ENCODE measurements at places on chromosomes 2 and 18. TPM values are rescaled to one million over a fixed set of nuclear protein-coding genes. Genes with fewer than 3 reads are reported as not detected.

The L3MBTL4 gene
- total RNA-seq = 1.0 TPM

The WDFY1 gene
- 111 TPM for total RNA-seq

DNA sequence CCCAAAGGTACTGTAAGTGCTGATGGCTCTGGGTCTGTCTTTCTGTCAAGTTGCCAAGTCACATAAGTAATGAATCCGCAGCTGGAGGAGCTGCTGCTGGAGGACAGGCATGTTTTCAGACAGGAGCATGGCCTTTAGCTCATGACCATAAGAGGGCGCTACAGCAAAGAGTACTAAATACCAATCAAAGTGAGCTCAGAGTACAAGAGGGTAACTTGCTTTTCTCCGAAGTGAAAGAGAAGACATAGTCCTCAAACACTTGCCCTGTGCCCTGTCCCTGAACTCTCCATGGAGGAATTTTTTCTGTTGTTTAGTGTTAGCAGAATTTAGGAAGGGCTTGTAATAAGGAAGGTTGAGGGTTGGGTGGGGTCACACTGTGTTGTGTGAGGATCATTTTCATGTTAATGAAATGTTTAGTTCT is 58.0 kb upstream of the EML6 start:
- peak; percentile 66 for DNase-seq

The TLX2 gene
- total RNA-seq = not detected

DNA sequence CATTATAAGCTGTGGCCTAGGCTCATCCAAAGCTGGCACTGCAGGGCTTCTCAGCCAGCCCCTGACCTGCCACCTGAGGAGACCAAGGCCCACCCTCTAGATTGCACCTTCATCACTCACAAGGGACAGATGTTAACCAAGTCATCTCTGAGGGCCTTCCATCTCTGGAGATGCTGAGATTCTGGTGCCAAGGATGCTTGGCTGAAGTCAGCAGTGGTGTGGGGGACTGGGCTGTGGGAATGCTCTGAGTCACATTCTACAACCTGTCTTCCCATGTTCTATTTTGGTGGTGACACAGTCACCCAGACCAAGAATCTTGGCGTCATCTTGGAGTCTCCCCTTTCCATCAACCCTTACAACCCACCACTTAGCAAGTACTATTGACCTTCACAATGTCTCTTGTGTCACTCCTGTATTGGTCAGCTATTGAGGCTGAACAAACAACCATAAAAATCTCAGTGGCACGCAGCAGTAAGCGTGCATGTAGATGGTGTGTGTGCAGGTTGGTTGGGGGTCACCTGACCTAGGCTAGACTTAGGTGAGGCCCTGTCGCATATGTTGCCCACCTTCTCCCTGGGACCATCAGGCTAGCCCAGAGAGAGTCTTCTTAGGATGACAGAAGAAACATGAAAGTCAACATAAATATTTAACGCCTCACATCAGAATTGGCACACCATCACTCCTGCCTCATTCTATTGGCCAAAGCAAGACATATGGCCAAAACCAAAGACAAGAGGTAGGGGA is 135.0 kb downstream of the SMAD7 start:
- no peak for DNase-seq

The XDH gene
- total RNA-seq = 6.1 TPM

The ABCG5 gene
- total RNA-seq = not detected

The TMEM169 gene
- total RNA-seq = 0.51 TPM

The CCL20 gene
- total RNA-seq = 1.5 TPM

DNA sequence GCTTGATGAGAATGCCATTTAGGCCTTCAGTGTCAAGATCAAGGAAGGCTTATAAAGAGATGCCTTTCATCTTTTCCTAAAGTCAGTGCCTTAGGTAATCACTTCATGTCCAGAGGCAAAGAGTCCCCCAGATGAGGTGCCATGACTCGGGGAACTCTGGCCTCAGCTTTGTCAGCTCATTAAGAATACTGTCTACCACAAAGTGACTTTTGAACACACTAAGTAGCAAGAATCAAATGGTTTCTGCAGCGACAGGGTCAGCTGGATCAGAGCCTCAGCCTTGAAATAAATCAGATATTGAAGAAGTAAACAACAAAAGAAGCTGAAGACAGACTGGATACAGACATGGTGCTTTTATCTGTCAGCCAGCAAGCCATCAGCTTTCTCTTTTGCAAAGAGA is 120.1 kb upstream of the SLC39A10 start:
- DNase-seq = no peak

GRCh38 chr18:31686986-31687928 is 2.9 kb upstream of the B4GALT6 start:
- no peak for DNase-seq
